ENCODE measurements at places on chromosomes 5 and 9.

- no peak for DNase-seq
Observed at GRCh38 chr9:27990524-27990923, 417.2 kb upstream of the C9orf72 start.

DNA sequence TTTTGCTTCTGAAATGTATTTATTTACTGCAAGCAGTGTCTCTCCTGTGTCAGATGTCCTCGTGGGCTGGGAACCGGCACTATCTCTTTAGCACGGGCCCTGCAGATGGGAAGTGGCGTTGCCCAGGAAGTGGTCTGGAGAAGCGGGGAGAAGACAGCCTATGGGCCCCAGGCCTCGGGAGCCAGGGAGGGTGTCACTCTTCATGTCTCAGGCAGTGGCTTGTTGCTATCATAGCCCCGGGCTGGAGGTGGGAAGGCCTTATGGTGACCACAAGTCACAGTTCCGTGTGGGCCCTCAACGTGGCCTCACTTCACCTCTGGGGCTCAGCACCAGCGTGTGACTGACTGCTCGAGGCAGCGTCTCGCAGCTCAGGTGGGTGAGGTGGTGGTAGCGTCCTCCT, 41.4 kb downstream of the SYK start:
- no peak for DNase-seq

- DNase-seq, result peak; percentile 20
Observed at GRCh38 chr5:125160787-125161502, 414.5 kb upstream of the ZNF608 start.

GRCh38 chr9:86368871-86369521, 14.8 kb upstream of the TUT7 start:
- peak; percentile 85 for DNase-seq

DNA sequence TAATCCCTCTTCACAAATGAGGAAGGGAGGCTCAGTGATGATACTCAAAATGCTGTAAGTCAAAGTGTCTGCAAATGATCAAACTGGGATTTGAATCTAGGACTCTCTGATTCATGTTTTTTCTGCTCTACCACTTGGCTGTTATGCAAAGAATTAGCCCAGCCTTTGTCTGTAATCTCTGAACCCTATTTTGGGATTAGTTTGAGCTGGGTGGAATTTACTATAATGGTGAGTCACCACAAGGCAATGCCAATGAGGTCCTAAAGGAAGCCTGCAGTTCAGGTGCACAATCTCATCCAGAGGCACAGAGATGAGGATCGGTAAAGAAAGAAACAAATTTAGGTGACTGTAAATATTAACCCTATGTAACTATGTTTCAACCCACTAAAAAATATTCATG, 29.2 kb downstream of the RFK start:
- DNase-seq, result peak; percentile 81
